ENCODE measurements at places on chromosomes 5 and 9. TPM values are rescaled to one million over a fixed set of nuclear protein-coding genes. Genes with fewer than 3 reads are reported as not detected.
A peak's percentile ranks its signal among the peaks of the same experiment; 100 is the strongest.

PLAC8L1 gene
- 0.45 TPM for total RNA-seq

SHISAL2B gene
- total RNA-seq = not detected

KCNV2 gene
- total RNA-seq = not detected

ACTBL2 gene
- not detected for total RNA-seq

ACTL7B gene
- not detected for total RNA-seq

IL9 gene
- total RNA-seq = not detected

KCNN2 gene
- total RNA-seq = 10.5 TPM

DNA sequence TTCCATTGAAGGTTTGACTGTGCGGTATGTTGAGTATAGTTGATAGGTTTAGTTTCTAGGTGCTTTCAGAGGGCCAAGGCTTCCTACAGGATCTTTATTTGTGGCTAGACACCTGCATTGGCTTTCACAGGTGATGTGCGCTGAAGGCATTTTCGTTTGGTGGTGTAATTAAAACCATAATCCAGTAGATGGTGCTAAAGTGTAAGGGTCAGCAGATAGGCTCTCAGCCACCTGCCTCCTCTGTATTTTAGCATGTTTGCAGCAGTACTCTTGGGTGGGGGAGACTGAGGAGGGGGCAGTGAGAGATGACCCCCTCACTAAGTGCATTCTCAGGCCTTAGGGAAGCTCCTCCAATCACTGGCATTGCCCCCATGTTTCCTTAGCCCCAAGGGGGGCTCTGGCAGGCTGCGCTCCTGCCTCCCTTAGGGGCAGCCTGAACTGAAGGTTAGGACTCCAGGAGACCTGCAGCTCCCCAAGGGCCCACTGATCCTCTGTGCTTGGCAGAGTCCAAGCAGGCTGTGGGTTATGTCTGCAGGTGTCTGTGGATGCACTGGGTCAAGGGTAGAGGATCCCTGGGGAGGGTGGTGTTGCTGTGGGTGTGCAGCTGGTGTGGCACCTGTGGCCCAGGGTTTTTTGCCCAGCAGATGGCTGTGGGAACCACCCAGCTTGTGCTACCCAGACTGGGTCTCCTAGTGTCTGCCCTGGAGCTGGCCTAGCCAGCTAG, 23.4 kb downstream of the CDK20 start:
- DNase-seq = no peak

DNA sequence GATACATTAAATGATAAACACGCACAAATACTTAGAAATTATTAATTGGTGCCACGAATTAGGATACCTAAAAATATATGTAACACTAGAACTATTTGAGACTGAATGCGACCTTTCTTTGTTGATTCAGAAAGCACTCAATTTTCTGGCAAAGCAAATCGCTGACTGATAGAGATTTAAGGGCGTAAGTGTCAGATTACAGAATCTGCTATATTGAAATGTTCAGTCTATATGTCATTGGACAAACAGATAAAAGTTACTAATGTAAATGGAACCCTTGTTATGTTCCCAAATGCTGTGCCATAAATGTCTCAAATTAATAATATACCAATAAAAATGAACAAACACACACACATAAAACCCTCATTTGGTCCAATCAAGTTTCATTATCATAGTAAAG, 137.9 kb downstream of the MPDZ start:
- no peak for DNase-seq

- DNase-seq = peak; percentile 26
These were observed 12.0 kb upstream of the TGFBR1 start for GRCh38 chr9:99092643-99093491.

DNA sequence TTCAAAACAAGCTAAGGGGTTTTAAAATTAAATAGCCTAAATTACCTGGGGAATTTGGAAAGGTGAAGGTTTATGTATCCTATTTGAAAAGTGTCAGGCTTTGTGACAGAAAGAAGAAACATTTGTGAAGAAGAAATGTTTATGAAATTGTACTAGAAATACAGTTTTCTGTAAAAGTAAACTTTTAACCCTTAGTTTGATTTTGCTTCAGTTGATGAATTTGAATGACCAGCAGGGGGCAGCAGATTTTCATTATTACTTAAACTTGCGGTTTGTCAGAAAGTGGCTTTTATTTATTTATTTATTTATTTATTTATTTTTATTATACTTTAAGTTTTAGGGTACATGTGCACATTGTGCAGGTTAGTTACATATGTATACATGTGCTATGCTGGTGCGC, 58.1 kb downstream of the NNT start:
- DNase-seq = no peak

GRCh38 chr9:77899679-77900354, 131.8 kb downstream of the GNAQ start:
- no peak for DNase-seq

DNA sequence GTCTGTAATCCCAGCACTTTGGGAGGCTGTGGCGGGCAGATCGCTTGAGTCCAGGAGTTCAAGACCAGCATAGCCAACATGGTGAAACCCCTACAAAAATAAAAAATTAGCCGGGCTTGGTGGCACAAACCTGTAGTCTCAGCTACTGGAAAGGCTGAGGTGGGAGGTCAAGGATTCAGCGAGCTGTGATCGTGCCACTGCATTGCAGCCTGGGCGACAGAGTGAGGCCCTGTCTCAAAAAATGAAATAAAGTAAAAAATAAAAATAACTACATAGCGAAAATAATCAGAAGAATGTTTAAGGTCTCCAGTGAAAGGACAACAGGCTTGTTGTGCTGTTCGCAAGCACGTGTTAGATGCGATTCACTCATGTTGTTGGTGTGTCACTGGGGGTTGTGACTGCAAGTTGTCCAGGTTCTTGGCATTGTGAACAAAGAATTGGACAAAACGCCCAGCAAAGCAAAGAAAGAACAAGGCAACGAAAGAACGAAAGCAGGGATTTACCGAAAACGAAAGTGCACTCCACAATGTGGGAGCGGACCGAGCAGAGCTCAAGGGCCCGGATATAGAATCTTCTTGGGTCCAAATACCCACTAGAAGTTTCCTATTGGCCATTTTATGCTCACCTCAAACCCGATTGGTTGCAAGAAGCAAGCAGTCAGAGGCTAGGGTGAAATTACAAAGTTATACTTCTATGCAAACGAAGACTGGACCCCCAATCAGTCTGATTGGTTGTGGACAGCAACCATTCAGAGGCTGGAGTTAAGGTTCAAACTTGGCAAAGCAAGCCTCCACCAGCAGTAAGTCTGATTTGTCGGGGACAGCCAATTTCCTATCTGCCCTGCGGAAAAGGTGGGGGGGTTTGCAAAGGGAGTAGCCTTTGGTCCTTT, 844 bp upstream of the MCCC2 start:
- DNase-seq = no peak

DNA sequence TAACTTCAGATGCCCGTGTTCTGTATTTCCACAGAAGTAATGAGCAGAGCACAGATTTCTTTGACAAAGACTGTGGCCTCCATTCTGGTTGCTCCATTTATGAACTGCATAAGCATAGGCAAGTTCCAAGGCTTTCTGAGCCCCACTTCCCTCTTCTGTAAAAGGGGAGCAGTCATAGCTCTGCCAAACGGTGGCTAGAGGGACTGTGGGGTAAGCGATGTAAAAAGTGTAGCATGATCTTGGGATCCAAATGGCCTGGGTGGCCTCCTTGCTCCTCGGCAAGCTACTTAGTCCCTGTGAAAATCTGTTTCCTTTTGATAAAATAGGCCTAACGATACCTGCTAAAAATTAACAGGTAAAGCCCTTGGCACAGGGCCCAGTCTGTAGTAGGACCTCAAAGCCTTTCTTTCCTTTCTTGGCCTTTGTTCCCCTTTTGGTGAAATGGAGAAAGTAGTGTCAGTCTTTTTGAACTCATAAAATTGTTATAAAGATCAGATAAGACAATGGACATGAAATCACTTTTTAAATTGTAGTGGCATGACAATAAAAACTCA, 646.6 kb downstream of the ACTL7B start:
- DNase-seq = no peak

- no peak for DNase-seq
These were observed 345.1 kb downstream of the SPATA31D1 start for GRCh38 chr9:82333671-82334070.

DNA sequence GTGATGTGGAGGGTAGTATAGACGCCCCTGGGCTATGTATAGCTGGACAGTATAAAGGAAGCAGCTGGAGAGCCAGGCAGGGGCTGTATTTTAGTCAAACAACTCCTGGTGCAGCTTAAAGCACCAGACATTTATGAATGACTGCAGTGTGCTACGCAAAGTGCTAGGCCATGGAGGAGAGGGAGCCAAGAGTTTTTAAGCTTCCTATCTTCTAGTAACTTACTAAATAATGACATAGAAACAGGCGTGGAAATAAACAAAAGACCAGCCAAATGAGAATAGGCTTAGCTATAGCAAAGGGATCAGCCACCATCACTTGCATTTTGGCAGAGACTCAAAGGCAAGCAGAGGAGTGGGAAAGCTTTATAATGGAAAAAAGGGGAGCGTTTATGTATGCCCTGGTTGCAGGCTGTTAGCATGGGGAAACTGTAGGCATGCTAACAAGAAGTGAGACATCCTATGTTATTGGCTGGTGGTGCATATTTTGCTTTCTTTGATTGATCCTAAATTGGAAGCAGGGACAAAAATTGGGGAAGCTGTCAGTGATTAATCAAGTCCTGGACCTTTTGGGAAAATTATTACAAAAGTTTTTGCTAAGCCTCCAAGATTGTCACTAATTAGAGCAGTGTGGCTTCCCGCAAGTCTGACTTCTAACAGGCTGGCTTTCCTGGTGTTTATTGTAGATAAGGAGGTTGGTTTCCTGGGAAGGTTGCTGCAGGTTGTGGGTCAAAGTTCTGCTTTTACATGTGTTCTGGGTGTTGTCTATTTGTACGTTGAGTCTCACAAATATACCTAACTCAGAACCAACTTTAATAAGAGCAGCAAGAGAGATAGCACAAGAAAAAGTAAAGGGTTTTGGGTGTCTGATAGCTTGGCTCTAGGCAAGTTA, 46.6 kb downstream of the RAB3C start:
- DNase-seq = no peak

DNA sequence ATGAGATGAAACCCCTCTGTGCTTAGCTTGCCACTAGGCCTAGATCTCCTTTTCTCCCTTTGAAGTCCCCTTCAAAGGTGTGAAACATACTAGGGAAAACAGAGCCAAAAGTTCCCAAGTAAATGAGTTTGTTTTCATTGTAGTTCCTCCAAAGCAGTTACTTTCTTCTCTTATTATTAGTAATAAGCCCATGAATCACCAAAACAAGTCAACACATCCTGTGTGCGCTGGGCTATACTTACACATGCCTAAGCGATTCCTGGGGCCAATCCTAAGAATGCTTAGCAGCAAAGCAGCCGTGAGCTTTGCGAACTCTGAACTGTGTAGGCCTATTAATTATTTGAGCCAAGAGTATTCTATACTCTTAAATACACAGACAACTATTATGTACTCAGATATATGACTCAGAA, 7.6 kb downstream of the ENC1 start:
- no peak for DNase-seq

- DNase-seq = no peak
These were observed 208.9 kb downstream of the HSPA4 start for GRCh38 chr5:133260715-133261114.

DNA sequence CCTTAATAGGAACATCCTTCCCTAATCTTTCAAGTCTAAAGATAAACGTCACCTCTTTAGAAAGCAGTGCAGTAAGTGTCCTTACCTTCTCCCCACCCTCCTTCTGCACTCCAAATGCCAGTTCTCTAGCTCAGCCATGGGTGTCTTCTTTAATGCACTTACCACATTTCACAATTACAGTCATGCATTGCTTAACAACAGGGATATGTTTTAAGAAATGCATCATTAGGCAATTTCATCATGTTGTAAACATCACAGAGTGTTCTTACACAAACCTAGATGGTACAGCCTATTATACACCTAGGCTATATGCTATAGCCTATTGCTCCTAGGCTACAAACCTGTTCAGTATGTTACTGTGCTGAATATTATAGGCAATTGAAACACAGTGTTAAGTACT, 91.2 kb downstream of the RFX3 start:
- no peak for DNase-seq

DNA sequence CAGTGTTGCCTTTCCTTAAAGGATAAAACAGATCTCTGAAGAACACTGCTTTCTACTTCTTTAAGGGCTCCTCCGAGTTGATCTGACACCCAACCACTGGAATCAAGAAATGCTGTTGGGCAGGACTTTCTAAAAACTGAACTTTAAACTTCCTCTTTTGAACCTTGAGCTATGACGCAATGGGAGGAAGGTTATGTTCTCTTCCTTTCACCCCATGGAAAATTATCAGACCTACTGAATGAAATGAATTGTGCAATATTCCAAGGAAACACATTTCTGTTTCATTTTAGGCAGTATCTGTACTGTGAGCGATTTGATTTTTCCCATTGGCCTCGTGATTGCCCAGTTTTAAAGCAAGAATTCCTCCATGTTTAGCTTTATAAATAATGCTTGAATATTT, 206.0 kb upstream of the PRR16 start:
- DNase-seq = no peak

DNA sequence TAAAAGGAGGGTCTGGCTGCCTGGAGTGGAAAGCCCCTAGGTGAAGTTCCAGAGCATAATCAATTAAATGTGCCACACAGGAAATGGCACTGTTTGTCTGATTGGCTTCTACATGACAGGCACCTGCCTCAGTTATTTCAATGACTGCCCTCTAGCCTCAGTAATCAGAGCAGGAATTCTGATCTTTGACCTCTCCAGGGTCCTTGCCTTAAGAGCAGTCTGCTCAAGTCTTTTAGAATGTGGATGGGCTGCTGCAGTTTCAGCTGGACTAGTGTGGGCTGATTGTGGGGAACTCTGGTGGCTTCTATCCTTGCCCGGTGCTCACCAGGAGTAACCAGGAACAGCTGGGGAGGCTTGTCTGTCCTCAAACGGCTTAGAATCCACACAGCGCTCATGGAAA, 98.9 kb downstream of the LIX1 start:
- DNase-seq = no peak

GRCh38 chr9:127847178-127847510, 7.3 kb downstream of the ENG start:
- DNase-seq = no peak

- no peak for DNase-seq
These were observed 56.2 kb downstream of the PTCD2 start for GRCh38 chr5:72376381-72376780.

GRCh38 chr5:124665035-124665434, 81.4 kb downstream of the ZNF608 start:
- no peak for DNase-seq

DNA sequence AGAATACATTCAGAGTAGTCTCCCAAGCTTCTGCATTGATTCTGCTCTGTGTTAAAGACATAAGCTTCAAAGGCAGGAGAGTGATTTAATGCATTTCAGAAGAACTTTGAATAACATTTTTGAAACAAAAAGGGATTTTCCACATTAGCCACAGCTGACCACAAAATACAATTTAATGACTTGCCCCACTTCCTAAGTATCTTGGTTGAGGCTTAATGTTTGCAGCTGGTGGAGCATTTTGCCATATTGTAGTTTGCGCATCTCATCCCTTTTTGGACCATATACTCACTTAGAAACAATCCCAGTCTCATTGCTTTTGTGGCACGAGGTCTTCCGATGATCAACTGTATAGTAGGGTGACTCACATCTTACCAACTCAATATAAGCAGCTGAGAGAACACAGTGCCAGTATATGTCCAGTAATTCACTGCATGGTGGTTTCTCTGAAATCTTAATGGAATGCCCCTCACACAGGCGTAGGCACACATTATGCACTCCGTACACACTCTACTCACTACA, 455.8 kb upstream of the PTGER4 start:
- DNase-seq = no peak

GRCh38 chr5:135886136-135886535, 9.5 kb downstream of the IL9 start:
- no peak for DNase-seq

Measured in left ventricle myocardium superior (tissue), 1 donor.